ENCODE measurements at places on chromosomes 3 and 15. TPM values are rescaled to one million over a fixed set of nuclear protein-coding genes. Genes with fewer than 3 reads are reported as not detected.

GRCh38 chr3:10248984-10249748 lies 907 bp downstream of the TATDN2 start:
- H3K4me1 ChIP-seq: peaks cover 30% of the 10 kb centered on the region
- peak overlapping the region; percentile 87 for H3K27ac ChIP-seq
- DNase-seq: no peak
- peak overlapping the region; percentile 80 for H3K4me3 ChIP-seq
- no peaks in the 10 kb centered on the region for H3K27me3 ChIP-seq
- H3K36me3 ChIP-seq: peaks cover 6% of the 10 kb centered on the region

DNA sequence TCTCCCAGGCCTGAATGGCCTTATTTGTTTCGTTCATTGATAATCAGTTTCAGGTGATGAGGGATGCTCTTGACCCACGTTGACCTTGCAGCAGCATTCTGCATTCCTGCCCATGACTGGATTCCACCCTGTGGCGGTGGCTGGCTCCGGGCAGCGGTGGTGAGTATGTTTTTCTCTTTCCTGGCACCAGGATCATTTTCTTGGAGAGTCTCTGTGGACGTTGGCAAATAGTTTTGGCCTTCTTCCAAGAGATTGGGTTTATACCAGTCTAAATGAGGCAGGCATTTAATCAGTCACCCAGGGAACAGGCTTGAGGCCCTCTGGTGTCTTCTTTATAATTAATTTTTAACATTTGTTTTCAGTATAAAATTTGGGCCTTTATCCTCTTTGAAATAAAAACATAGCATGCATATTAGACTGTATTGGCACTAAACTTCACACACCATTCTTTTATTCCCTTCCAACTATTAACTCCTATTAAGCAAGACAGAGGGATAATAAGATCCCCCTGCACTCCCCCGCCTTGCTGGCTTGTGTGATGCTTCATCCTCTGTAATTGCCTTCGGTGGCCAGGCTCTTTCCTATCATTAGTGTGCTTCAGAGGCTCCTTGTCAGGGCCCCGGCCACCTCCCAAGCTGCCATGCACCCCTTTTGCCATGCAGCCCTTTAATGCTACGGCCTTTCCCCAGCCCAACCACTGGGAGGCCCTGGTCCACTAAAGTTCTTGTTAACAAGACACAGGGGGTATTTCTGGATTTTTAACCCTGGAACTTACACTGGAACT lies 176.2 kb upstream of the TOPAZ1 start:
- no peaks in the 10 kb centered on the region for H3K27me3 ChIP-seq
- H3K27ac ChIP-seq: no peak overlapping the region
- H3K36me3 ChIP-seq: no peaks in the 10 kb centered on the region
- no peak overlapping the region for H3K4me3 ChIP-seq

GRCh38 chr3:99895703-99896441 lies 78.2 kb downstream of the CMSS1 start:
- H3K27me3 ChIP-seq: no peaks in the 10 kb centered on the region
- H3K27ac ChIP-seq: no peak overlapping the region
- H3K4me3 ChIP-seq: no peak overlapping the region
- no peaks in the 10 kb centered on the region for H3K36me3 ChIP-seq

DNA sequence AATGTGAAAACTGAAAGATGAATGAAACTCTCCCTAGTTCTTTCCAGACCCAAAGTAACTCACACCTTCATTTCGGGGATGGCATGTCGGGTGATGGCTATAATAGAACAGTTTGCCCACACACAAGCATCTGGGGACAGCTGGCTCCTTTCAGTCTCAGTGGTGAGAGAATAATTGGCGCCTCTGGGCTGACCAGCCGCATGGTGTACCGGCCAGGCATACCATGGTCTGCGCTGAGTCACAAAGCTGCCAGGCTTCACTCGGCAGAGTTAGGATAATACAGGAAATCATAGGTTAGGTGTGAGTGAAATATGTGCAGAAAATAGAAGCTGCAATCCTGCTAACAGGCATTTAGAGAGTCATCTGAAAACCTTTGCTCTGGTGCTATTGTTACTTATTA lies 80.4 kb upstream of the IGF1R start:
- no peaks in the 10 kb centered on the region for H3K27me3 ChIP-seq
- H3K36me3 ChIP-seq: no peaks in the 10 kb centered on the region
- no peaks in the 10 kb centered on the region for H3K4me1 ChIP-seq
- DNase-seq: no peak
- no peak overlapping the region for H3K4me3 ChIP-seq

GRCh38 chr15:64634576-64635498 lies 140.6 kb downstream of the RBPMS2 start:
- H3K4me1 ChIP-seq: peaks cover 39% of the 10 kb centered on the region
- no peak for DNase-seq
- no peak overlapping the region for H3K27ac ChIP-seq
- no peaks in the 10 kb centered on the region for H3K36me3 ChIP-seq
- H3K4me3 ChIP-seq: no peak overlapping the region

- no peak for DNase-seq
- H3K27ac ChIP-seq: no peak overlapping the region
- peaks cover 3% of the 10 kb centered on the region for H3K4me1 ChIP-seq
- no peaks in the 10 kb centered on the region for H3K27me3 ChIP-seq
Observed at GRCh38 chr15:67549736-67550135, 7.2 kb downstream of the MAP2K5 start.

DNA sequence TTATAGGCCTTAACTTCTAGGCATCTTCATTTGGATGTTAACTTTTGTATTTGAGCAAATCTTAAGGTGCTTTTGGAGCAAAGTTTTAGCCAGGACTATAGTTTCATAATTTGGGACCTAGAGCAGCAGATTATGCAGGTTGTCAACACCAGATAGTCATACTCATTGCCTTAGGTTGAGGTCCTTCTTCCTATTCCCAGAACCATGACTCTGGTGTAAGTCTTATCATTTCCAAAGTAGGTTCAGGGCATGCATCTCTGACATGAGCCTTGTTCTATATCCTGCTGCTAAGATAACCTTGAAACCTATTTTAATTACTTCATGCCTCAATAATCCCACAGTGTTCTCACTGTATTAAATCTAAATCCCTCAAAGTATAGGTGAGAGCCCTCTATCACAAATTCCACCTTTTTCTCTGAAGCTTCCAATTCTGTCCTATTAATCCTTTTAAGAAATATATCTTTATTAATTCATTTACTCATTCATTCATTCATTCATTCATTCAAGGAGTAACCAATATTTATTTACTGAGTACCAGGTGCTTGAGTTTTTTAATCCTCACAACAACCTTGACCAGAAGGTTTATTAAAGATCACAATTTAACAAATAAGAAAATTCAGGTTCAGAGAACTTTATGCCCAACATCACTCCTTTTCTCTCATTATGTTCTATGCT lies 2.7 kb upstream of the FNDC3B start:
- no peak overlapping the region for H3K27ac ChIP-seq
- no peaks in the 10 kb centered on the region for H3K27me3 ChIP-seq
- DNase-seq: no peak
- peaks cover 9% of the 10 kb centered on the region for H3K4me1 ChIP-seq

- no peaks in the 10 kb centered on the region for H3K4me1 ChIP-seq
- H3K27me3 ChIP-seq: no peaks in the 10 kb centered on the region
- no peak overlapping the region for H3K27ac ChIP-seq
- no peak for DNase-seq
- H3K36me3 ChIP-seq: no peaks in the 10 kb centered on the region
Observed at GRCh38 chr3:164024786-164025185, 1053.5 kb downstream of the SI start.

DNA sequence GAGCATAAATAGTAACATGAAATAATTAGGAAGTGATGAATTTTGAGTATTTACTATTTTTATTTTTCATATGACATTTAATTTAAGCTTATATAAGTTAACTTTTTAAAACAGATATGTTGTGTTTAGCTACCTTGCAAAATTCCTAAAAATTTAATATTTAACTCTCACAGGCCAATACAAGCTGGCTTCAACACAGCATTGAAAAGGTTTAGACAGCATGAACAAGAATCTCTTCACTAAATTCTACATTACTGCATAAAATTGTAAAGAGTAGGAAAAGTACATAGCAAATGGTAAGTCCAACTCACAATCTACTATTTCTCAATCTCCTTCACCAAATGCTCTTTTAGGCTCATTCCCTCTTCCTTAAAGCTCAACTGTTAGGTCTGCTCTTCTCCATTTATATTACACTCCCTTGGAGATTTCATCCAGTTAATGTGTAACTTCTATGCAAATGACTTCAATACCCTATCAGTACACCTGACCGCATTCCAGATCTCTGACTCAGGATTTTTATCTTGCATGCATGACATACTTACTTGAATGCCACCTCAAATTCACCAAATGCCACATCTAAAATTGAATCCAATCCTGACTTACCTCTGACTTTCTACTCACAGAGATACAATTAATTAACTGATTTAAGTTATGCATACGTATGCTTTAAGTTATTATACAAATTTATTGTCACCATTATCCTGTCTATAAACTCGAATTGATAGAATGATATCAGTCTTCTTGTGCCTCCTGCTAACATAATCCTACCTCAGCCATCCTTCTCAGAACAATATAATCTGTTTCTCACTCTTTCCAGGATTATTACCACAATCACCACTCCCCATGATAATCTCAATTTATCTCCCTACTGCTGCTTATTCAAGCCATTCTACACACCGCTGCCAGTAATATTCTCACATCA lies 127.0 kb downstream of the STAG1 start:
- no peak overlapping the region for H3K4me3 ChIP-seq
- DNase-seq: no peak
- no peaks in the 10 kb centered on the region for H3K27me3 ChIP-seq

The LIPH gene
- 2.7 TPM for total RNA-seq

The ZNF385D gene
- total RNA-seq: 13.5 TPM

The ATP13A4 gene
- total RNA-seq: 13.0 TPM

The CHST13 gene
- total RNA-seq: 4.2 TPM

Measured in vagina (tissue), 2 donors.